Stimulated activated CD4-positive, alpha-beta T cell treated with anti-CD3 and anti-CD28 coated beads, Interleukin-1b, Interleukin-23, amount 100 ng/mL, for 24 hours (primary cell): ENCODE measurements at places on chromosomes 12 and 14.

DNA sequence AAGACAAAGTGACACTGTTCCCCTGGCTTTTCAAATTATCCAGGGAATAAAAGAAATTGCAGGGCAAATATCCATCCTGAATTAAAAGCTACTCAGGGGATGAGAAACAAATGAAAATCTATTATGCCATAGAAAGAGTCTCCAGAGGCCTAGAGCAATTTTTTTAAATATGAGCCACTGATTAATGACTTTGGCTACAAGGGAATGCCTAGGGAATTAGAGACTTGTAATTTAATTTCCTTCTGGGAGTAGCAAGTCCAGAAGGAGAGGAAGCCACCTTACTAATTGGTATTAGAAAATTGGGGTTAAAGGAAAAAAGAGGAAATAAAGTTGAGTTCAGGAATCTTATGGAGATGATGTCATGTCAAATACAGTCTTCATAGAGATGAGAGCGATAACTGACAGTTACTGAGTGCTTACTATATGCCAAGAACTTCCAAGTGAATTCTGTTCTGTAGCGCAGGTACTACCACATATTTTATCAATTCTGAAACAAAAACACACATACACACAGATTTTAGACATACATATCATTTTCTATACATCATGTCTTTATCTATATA lies 304.4 kb downstream of the DUSP6 start:
- DNase-seq = no peak

- no peak for DNase-seq
Measured at GRCh38 chr12:28994179-28994715, 154.8 kb upstream of the FAR2 start.

DNA sequence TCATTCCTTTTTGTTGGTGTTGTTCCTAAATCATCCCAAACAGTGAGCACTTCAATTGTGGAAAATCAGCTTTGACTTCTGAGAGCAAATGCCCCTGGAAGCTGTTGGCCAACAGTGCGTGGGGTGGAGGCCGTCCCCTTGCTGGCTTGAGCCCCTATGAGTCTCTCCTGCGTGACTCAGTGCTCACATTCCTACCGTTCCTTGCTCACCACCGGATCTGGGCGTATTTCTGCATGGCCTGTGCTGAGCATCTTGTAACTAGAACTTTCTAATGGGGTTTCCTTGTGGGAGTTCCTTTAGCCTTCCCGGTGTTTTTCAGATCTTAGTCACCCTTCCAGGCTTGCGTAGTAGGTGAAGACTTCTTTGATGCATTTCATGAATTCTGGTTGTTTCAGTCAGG lies 14.7 kb downstream of the SERPINA1 start:
- no peak for DNase-seq

DNA sequence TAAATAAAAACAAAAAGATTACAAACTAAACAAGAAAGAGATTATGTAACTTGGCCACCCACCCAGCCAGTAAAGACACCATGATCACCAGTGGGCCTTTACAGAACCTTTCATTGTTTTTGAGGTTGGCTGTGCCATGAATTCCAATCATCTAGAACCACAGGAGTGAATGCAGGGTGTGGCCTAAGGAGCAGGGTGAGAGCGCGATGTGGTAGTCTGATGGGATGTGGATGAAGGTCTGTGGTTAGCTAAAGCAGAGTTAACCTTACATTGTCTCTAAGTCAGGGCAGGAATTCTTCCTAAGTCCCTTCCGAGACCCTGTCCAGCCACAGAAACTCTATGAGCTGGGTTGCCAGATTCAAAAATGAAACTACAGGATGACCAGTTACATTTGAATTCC lies 54.0 kb upstream of the CDKN3 start:
- DNase-seq = no peak

DNA sequence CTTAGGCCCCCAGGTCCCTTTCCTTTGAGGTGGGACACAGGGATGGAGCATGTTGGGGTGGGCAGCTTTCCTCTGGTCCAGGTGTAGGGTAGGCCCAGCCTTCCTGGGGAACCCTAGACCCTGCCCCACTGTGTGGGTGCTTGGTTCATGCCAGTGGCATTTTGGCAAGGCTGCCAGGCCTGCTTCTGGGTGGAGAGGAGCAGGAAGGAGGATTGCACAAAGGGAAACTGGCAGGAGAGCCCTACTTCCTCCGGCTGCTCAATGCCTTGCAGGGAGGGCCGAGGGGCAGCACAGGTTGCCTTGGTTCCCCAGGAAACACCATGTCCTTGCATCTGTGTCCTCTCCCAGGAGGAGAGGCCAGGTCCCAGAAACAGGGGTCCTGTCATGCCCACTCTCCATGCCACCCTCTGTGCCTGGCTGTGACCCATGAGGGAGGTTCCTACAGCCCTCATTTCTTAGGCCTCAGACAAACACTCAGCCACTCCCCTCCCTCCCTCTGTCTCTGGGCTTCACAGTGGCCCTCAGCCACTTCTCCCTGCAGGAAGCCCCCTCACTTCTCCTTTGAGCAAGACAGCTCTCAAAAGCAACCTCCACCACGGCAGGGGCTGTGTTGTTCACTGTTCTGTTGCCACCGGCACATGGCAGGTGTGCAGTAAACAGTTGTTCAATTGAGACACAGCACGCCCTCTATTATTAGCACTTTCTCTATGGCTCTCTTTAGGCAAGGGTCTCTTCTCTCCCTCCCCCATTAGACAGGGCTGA lies 6.8 kb upstream of the KRT80 start:
- DNase-seq = no peak

DNA sequence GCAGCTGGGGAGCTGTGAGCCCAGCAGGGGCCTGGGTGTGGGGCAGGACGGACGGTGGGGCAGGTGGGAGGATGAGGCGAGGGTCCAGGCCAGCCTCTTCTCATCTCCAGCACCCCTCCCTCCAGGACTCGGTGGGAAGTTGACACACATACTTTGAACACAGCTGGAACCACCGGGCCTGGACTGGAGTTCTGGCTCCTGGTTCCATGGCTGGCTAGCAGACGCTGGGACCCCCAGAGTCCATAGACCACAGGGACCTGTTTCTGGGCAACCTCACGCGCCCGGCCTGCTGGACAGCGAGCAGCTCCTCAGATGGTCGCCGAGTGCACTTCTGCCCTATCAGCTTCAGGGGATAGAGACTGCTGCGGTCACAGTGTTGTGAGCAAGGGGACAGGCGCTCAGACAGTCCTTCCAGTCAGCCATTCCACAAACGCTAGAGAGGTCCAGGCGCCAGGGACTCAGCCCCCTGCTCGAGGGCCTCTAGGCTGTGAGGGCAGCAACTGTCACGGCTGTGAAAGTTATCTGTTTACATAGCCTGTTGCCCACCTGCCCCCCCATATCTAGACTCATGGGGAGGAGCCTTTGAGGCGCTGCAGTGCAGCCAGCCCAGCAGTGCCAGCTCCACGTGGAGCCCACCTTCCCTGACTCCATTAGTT lies 25.2 kb downstream of the TCHP start:
- DNase-seq = no peak

GRCh38 chr12:114678028-114678427 lies 5.9 kb downstream of the TBX3 start:
- DNase-seq = no peak
